T-helper 1 cell (primary cell): ENCODE measurements at places on chromosomes 4 and X.

- DNase-seq, result no peak
These were observed 198.3 kb downstream of the PCDH10 start for GRCh38 chr4:133347409-133347808.

DNA sequence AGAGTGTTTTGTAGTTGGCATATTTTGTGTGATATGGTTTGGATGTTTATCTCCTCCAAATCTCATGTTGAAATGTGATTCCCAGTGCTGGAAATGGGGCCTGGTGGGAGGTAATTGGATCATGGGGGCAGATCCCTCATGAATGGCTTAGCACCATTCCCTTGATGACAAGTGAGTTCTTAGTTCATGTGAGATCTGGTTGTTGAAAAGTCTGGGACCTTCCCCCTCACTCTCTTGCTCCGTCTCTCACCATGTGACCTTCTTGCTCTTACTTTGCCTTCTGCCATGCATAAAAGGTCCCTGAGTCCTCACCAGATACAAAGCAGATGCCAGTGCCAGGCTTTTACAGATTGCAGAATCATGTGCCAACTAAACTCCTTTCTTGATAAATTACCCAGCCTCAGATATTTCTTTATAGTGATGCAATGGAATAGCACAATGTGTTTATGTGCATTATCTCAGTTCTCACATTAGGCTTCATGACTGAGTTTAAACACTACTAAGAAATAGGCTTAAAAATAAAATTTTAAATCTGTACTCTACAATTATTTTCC, 1348.8 kb downstream of the STIM2 start:
- DNase-seq, result no peak

DNA sequence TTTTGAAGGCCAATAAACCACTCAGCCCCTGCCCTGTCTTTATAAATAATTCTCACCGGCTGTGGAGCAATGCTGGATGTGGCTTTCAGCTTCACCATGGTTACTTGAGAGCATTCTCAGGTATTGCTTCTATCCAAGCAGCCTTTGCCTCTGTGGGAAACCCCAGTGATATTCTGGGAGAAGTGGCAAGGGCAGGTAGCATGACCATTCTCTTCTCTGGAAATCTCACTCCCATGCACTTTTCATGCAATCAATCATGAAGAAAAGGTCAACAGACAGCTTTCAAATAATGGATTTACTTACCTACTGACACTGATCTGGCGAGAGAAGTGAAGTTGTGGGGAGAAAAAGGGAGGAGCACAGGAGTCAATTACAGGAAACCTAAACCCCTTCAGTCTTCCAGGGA, 49.5 kb downstream of the UNC5C start:
- no peak for DNase-seq

GRCh38 chr4:174352061-174352819, 68.5 kb downstream of the CEP44 start:
- DNase-seq, result no peak

- DNase-seq, result no peak
These were observed 115.0 kb downstream of the AGTR2 start for GRCh38 chrX:116285501-116285900.

DNA sequence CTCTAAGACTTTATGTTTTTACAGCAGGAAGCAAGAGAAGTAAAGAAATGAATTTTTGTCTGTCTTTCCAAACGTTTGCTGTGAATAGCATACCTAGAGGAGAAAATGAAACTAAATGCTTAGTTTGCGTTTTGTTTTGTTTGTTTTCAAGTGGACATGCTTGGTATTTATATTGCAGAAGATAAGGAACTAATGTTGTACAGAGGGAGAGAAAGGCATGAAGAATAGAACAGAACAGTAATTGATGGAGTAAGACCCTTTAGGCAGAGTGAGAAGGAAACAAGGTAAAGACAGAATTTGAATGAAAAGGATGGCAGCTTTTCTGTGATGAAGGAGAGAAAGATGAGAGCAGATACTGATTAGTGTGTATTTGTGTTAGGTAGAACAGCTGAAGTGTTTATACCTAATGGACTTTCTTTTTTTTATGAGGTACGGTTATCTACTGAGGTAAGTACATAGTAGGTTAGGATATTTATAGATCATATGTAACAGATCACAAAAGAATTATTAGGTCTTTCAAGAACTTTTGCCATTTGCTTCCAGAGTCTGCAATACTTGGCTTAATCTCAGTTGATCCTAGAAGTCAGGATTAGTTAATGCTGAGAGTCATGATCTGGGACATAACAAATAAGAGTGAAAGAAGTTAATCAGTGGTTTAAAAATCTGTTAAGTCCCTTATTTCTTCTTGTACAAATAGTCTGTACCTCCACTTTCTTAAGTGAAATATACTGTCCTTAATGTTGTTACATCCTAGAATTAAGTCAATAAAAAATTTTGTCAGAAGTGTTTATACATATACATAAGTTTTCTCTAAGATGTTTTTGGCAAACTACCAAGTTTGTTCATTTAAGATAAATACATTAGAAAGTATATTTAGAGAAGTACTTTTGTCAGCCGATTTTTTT, 36.8 kb downstream of the FABP2 start:
- no peak for DNase-seq

DNA sequence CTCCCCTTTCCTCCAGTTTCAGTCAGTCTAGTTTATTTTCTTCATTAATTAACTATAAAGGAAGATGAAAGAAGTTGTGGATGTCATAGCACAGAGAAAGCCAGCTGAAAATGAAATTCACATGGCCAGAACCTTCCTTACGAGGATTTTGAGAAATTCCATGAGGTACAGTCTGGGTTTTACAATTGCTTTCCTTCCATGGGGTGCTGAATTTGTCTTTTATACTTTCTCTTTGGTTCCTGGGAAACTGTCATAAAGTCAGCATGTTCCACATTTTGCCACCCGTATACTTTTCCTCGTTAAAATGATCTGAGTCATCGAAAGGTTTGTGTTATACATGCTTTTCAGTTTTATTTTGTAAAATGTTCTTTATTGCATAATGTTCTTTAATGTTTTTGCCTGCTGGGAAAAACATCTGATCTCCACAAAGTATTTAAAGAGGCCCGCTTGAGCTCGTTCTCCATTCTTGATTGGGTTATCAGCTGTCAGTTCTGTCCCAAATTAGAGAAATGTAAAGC, 78.1 kb upstream of the CLDN34 start:
- DNase-seq, result no peak

DNA sequence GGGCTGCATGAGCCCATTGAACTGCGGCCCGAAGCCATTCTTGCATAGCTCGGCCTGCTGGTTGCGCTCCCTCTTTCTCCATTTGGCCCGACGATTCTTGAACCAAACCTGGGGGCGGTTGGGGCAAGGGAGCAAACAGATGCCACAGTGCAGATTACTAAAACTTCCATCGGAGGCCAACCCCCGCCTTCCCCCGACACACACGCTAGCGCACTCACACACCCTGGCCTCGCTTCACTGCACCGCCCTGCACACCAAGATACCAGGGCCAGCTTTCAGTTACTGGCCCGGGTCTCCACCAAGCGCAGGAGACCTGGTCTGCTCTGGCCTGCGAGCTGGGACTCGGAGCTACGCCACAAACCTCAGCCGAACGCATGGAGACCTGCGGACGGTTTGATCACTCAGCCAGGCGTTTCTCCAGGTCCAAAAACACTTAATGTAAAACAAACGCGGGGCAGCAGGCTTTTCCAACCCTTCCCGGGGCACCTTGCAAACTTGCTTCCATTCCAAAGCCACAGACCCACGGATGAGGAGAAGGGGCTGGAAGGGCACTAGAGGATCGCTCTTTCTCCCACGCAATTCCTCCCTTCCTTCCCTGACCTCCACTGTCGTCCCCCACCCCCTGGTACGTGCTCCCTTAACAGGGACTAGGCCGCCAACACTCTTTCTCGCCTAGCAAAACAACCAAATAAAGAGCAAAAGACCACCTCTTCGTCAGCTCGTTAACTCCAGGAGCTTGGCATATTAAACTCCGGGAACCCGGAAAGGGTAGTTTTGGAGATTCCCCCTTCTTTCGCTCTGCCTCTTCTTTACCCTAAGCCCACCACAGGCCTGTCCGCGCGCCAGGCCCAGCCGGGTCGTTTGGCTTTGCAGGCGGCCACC, 4.1 kb downstream of the PITX2 start:
- no peak for DNase-seq

DNA sequence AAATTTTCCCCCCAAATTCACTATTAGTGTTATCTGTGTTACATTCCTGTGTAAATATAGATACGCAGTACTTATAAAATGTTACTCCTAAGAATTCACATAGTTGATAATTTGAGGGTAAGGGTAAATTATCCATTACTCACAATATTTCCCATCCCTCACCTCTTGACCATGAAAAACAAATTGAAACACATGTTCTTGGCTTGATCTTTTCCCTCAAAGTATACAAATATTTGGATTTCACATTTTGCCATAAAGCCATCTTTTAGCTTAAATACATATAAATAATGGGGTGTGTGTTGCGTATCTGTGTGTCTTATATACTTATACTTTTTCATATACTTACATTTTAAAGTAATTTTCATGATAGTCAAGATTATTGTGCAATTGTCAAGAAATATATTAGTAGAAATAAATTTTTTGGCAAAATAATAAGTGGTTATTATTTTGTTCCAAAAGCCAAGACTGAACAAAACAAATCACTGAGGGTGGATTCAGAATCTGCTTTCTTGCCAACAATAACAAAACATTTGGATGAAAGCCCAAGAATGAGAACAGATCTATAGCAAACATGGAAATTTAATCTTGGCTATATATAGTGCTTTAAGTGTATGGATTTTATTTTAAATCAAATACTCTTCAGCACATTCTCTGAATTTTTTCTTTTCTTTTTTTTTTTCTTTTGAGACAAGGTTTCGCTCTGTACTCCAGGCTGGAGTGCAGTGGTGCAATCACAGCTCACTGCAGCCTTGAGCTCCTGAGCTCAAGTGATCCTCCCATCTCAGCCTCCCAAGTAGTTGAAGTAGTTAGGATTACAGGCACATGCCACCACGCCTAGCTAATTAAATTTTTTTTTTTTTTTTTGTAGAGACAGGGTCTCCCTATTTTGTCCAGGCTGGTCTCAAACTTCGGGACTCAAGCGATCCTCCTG, 48.5 kb upstream of the PRSS48 start:
- DNase-seq, result no peak

- no peak for DNase-seq
These were observed 2.9 kb upstream of the MND1 start for GRCh38 chr4:153341575-153342090.

GRCh38 chrX:129316461-129316860, 206.8 kb downstream of the SMARCA1 start:
- no peak for DNase-seq
